K562 (cell line): ENCODE measurements at places on chromosomes 6 and 20. TPM values are rescaled to one million over a fixed set of nuclear protein-coding genes. Genes with fewer than 3 reads are reported as not detected.

Gene PAK5
- total RNA-seq = not detected in 2 replicates

DNA sequence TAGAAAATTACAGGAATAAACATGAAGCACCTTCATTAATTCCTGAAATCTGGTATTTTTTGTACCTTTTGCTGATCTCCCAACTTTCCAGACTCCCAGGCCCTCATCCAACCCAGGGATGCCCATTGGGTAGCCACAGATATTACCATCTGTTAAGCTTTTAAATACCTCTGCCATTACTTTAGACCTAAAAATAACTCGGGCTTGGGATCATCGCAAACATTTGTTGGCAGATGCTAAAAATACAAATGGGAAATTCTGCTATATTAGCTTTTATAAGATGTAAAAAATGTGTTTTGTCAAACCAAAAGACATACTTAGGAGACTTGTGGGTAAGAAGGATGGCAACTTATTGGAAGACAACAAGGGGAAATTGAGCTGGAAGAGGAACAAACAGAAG is 376.1 kb downstream of the CENPW start:
- no peak overlapping the region for H3K27ac ChIP-seq
- H3K4me3 ChIP-seq = no peak overlapping the region
- DNase-seq = no peak
- no peaks in the 10 kb centered on the region for H3K36me3 ChIP-seq

DNA sequence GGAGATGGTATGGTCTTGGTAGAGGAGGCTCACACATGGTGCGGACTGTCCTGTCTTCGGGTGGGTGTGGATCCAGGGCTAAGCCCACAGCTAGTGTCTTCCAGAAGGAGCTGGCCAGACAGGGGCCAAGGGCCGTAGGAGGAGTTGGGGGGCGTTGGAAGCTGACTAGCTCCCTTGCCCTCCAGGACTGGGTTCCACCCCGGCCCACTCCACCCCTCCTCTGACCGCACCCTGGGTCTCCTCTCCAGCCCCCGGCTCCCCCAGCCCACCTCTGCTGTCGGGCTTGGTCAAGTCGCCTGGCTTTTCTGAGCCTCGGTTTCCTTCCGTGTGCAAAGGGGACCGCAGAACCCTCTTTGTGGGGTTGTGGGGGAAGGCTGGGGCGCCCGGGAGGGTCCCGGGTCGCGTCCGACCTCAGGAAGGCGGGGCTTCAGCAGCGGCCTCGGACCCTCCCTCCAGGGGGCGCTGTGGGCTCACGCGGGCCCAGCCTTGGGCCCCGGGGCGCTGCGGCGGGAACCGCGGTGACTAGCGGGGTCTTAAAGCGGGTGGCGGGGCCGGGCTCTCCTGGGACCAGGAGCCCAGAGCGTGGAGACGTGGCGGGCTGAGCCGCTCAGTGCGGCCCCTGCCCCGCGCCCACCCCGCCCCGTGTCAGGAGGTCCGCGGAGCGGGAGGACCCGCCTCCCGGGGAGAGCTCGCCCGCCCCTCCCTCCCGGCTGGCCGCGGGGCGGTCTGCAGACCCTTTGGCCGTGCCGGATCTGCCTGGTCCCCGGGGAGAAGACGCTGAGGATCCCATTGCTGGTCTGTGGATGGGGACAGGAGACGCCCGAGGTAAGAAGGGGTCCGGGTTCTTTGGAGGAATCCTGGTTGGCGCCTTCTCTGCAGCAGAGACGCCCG is 5.4 kb downstream of the NPBWR2 start:
- DNase-seq = peak; percentile 91
- H3K27me3 ChIP-seq = peaks cover 85% of the 10 kb centered on the region
- H3K4me3 ChIP-seq = peak overlapping the region; percentile 46
- no peaks in the 10 kb centered on the region; the same call in 2 of the 3 replicates for H3K4me1 ChIP-seq
- no peaks in the 10 kb centered on the region for H3K36me3 ChIP-seq

DNA sequence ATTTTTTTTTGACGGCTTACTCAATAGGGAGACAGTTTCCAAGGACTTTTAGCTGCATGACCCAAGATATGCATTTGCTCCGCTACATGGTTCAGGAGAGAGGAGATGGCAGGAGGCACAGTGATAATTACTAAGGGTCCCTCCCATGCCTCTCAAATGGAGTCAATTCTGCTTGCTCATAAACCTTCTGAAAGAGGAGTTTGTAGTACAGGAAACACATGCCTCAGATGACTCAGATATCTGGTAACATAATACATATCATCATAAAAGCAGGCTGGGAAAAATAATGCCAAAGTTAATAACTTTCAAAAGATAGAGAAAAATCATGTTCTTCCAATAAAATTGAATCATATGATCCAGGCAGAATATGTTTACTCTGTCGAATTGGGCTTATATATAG is 97.6 kb upstream of the DEFB112 start:
- DNase-seq = no peak
- no peaks in the 10 kb centered on the region for H3K27me3 ChIP-seq
- no peak overlapping the region for H3K4me3 ChIP-seq
- H3K27ac ChIP-seq = no peak overlapping the region
- no peaks in the 10 kb centered on the region for H3K4me1 ChIP-seq

DNA sequence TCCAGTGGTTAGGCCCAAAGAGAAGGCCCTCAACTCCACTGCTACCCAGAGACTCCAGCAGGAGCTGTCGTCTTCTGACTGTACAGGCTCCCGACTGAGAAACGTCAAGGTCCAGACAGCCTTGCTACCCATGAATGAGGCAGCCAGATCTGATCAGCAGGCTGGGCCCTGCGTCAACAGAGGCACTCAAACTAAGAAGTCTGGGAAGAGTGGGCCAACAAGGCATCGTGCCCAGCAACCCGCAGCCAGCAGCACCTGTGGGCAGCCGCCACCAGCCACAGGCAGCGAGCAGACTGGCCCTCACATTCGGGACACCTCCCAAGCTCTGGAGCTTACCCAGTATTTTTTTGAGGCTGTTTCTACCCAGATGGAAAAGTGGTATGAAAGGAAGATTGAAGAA is 8.1 kb downstream of the LYRM2 start:
- peaks cover 3% of the 10 kb centered on the region; the same call in 1 of the 2 replicates for H3K4me1 ChIP-seq
- no peak for DNase-seq
- peaks cover 1% of the 10 kb centered on the region; the same call in 1 of the 3 replicates for H3K36me3 ChIP-seq
- no peak overlapping the region for H3K27ac ChIP-seq
- no peak overlapping the region for H3K4me3 ChIP-seq
- H3K27me3 ChIP-seq = no peaks in the 10 kb centered on the region

DNA sequence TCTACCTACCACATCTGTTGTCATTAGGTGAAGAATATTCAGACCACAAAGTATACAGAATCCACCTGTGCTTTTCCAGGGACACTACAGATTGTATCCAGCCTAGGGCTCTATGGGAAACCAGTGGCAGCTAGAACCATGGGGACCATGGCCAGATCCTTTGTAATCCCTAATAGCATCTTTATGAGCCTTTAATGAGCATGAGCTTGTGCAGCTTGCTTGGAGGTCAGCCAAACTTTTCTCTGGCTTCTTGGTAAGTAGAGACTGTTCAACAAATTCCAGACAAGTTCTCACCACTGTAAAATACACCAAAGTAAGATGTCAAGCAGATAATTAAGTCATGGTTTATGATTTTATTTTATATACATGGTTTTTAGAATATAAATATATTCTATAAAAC is 301.6 kb upstream of the ADGRB3 start:
- no peaks in the 10 kb centered on the region for H3K36me3 ChIP-seq
- no peaks in the 10 kb centered on the region for H3K4me1 ChIP-seq
- DNase-seq = no peak
- no peaks in the 10 kb centered on the region for H3K27me3 ChIP-seq
- no peak overlapping the region for H3K4me3 ChIP-seq

- no peak overlapping the region for H3K27ac ChIP-seq
- DNase-seq = no peak
- H3K4me3 ChIP-seq = no peak overlapping the region
- H3K36me3 ChIP-seq = peaks cover 76% of the 10 kb centered on the region; the same call in 2 of the 3 replicates
Measured at GRCh38 chr6:145891126-145891525, 73.0 kb downstream of the SHPRH start.
